ENCODE measurements at places on chromosomes 5 and 9.

DNA sequence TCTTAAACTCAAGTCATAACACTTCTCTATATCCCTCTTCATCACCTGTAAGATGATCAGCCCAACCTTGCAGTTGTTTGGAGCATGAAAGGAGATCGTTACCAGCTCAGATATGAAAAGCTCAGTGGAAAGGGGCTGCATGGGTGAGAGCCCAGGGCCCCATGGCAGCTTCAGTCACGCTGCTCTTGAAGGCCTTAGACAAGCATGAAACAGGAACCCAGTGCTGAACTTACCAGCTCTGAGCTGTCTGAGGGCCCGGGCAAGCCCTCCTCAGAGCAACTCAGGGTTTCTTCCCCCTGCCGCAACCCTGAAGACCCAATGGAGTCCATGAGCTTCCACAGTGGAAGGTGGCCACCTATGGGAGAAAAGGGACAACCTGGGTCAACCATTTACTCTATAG is 3.3 kb downstream of the HK3 start:
- DNase-seq: no peak

GRCh38 chr9:78386348-78386747 is 89.4 kb downstream of the PSAT1 start:
- DNase-seq: no peak

DNA sequence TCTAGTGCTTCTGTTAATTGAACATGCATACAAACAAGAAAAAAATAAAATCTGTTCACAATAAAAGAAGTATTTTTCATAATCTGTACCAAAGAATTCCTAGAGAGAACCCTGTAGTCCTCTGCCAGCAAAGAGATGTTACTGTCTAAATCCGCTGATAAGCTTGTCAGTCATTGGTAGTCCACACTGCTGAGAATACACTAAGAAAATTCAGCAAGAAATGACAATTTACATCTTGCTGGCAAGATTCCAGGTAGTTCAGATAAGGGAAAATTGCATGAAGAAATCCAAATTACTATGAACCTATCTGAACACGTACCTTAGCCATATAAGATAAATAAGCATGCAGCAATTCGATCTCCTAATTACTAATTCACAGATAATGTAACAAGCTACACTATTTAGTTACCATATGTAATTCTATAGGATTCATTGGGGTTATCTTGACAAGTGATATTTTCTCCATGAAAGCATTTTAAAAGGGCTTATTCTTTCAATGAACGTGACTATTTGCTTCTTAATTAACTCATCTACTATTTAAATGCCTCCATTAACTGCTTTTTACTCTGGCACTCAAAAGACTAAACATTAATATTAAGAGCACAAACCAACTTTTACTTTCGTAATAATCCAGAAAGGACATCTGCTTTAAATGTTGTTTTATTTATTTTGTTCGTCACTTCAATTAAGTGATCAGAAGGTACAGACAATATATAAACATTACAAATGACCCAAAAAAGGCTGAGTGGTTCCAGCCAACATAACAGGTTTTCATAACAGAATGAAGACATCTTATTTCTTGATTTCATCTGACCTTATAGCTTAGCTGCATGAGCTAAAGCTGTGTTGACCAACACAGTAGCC is 9.7 kb downstream of the MPDZ start:
- no peak for DNase-seq

DNA sequence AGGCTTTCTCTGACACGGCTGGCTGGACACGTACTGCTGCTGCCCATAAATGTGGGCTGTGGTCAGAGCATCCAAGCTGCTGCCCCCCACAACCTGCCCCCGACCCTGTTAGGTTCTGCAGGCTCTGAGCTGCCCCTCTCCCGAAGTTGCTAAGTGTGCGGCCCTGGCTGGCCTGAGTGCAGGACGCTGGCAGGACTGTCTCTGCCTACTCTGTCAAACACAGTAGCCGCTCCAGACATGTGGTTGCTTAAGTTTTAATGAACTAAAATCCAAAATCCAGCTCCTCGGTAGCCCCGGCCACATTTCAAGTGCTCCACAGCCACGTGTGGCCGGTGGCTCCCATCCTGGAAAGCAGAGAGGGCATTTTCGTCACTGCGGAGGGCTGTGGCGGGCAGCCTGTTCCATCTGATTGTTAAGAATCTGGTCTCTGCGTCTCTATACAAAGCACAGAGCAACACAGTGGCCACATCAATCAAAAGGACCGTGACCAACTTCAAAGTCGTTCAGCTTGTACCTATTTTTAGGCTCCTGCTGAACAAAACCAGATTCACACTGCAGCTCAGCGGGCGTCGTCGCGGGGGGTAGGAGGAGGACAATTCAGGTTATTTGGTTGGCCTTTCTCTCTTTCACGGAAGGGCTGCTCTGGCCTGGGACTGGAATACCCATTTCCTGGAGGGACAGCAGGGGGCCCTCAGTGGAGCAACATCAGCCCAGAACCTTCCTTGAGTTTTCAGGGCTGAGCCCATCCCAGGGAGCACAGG is 68.9 kb downstream of the PTCH1 start:
- DNase-seq: no peak

DNA sequence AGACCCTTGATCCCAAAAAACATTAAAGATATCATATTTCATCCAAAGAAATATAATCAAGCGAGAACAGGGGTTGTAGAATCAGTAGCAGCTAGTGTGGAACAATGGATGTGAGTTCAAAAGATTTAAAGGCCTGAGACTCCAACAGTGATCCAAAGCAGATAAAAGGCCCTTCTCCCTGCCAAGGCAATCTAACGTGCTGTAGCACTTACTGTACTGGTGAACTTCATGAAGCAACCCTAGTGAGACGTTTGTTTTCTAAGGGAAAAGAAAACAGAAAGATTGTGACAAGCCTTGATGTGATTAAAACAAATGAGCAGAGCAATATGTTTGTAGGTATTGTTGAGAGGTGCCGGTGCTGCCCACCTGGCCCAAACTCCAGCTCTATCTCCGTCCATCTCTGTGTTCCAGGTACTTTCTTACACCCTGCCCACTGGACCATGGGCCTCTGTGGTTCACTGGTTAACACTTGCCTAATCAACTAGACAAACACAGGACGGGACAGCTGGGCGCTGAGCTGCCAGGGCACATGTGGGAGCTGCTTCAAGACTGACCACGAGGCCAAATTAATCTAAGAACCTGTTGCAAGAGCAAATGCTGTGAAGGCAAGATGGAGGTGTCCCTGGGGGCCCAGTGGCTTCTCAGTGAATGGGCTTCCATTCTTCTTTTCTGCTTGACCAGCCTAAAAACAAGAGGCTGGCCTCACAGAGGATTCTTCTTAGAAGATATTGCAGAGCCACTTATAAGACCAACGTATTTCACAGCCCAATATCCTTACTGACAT is 265.5 kb downstream of the CWC27 start:
- no peak for DNase-seq
